ENCODE measurements at places on chromosomes 11 and 22.

DNA sequence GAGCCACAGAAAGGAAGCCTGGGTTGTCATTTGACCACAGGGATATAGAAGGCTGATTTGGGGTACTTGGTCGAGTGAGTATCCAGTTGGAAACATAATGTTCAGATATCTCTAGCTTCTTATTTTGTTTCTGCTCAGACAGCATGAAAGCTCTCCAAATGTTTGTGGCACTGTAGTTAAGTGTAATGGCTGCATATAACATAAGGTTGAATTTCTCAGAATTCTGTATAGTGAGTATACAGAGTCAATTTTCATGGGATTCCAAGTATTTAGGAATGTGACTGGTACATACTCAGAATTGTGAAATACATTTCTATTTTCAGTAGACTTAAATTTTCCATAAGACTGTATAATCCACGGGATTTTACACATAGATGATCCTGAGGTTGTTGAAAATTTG lies 2102.1 kb upstream of the RAG2 start:
- no peak for DNase-seq

DNA sequence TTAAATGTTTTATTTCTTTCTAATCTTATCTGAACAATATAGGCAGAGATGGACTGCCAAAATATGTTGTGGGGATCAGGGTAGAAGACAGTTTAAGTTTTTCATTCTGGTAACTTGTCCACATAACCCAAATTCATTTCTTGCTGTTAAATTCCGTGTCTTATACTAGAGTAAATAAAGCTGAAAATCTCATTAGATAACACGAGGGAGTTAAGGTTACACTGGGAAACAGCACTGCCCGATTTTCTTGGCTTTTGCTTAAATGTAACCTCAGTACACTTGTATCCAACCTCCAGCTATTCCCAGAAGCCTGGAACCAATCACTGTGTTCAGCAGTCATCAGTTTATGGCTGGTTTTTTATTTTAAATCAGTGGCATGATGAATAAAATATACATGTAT lies 48.2 kb downstream of the MICAL3 start:
- DNase-seq, result no peak

DNA sequence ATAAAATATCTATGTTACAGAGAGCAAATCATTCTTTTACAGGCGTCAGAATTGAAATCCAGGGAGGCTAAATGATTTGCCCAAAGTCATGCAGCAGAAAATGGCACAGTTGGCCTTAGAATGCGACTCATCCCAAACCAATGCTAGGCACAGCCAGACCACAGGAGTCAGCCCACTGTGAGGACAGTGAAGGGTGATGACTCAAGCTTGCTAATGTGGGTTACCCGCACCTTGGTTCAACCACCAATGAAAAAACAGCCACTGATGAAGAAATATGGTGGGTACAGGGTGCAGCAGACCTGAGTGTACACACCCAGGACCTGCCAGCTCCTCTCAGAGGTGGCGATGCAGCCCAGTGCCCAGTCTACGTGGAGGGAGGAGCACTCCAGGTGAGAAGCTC lies 89.7 kb downstream of the ZC3H12C start:
- no peak for DNase-seq

DNA sequence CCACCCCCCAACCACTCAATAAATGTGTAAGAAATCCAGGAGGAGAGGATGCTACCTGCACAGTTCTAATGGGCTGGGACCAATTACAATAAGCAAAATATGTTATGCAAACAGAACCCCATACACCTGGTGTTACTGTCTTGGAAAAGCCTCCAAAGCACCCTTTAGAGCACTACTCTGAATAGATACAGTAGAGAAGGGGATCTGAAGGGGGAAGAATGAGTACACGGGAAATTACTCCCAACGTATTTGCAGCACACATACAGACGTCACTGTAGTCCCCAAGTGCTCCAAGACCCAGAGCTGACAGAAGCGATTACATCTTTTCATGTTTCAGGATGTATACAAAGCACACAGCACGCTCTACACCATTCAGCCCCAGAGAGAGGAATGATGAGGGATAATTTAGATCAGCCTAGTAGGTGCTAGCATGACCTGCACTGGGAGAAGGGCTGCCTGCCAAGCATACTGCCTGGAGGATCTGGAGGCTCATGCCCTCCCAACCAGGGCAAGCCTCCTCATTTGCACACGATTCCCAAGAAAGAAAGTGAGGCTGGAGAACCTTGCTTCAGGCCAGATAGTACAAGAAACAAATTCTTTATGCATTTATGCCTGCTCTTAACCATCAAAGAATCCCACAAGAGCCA lies 63.8 kb downstream of the AMBRA1 start:
- no peak for DNase-seq

DNA sequence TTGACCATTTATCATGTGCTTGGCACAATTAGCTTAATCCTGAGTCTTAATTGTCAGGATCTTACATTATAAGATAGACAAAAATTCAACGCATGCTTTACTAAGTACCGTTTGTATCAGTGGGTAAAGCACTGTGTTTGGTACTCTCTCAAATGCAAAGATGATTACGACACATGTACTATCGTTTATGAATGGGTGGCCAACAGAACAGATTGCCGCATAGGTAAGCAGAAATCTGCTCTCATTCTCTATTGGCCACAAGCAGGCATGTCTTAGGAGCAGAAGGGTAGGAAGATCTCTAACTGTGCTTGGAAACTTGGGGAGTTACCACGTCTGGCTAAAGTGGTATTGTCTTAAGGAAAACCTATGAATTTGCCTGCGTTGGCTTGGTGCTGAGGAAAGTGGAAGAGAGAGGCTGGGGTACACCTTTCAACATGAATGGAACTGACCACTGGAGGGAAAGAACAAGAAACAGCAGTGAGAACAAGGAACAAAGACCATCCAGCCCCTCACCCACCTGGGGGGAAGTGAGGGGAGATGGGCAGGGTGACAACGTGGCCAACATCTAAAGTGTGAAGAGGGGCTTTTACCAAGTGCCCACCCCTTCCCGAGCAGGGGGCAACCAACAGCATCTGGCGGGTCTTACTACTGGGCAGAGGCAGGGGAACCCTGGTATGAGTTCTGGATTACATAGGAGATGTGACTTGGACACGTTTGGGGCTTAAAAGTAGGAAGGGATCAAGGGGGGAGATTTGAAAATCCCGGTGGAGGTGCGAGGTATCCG lies 1.0 kb upstream of the TUBA8 start:
- no peak for DNase-seq

DNA sequence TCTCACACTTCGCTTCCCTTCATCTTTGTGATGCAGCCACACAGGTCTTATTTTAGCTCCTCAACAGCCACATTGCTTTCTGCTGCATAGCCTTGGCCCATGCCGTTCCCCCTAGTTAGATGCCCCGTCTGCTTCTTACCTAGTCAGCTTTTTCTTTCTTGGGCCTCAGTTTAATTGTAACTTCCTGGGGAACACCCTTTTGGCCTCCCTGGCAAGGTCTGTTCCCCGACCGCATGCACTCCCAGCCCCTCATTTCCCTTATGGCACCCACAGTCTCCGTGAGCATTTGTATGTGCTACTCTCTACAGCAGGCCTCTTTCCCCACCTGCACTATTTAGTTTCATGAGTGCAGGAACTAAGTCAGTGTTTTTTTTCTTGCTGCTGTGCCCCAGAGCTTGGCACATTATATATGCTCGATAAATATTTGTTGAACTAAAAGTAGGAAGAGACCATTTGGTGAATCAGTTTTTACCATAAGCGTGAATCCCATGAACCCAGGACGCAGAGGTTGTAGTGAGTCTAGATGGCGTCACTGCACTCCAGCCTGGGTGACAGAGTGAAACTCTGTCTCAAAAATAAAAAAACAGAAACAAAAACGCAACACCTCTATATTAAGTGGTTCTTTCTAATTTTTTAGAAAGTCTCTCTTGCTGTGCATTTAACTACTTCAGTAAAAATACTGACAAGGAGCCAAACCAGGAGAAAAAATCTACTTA lies 38.5 kb downstream of the TNRC6B start:
- peak; percentile 58 for DNase-seq

GRCh38 chr11:20634044-20634443 lies 34.6 kb downstream of the SLC6A5 start:
- no peak for DNase-seq

DNA sequence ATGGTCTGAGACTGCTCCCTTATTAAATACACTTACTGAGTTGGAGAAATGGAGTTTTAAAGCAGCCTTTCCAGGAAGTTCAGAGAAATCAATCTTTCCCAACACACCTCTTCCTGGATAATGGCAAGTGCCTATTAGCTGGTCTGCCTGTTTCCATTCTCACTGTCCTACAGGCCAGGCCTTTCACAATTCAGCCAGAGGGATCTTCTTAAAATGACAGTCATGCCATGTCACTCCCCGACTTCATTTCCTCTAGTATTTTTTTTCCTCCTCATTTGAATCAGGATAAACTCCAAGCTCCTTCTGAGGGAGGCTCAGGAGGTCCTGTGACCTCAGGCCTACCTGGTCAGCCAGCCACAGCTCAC lies 62.6 kb downstream of the FDX1 start:
- DNase-seq, result no peak

DNA sequence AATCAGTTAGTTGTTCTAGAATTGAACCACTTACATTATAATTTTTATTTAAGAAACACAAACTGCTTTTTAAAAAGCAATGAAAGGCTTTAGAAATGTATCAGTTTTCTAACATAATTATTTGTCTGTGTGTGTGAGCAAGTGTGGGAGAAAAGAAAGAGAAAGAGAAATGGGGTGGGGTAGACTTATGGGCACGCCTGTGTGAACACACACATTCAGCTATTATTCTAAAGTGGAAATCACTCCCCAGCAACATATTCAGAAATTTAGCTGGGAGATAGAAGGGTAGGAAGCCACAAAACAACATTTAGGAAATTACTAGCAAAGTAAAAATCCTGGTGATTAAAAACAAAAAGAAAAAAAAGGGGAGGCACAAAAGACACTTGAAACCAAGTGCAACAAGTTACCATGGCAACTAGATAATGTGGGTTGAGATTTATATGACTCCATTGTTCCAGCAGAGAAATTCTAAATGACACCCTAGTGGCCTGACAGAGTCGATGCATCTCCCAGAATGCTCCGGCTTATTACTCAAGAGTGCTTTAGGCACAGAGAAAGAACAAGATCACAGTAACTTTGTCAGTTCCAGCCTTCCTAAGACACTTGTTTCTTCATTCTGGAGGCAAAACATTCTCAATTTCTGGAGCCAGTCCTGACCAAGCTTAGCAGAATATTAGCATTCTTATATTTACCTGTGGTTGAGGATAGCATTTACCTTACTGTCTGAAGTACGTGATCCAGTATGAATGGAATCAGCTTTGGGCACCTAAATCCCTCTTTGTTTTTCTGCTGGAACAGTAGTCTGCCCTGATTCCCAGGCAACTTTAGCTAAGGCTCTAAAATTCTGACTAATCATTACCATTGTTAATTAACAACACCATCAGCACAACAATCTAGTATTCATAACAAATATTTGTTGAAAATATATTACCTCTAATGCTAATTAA lies 444.4 kb downstream of the DLG2 start:
- peak; percentile 50 for DNase-seq

- no peak for DNase-seq
These were observed 788 bp downstream of the KRTAP5-10 start for GRCh38 chr11:71566081-71566620.

GRCh38 chr11:11618973-11619435 lies 2.8 kb downstream of the GALNT18 start:
- DNase-seq, result no peak

DNA sequence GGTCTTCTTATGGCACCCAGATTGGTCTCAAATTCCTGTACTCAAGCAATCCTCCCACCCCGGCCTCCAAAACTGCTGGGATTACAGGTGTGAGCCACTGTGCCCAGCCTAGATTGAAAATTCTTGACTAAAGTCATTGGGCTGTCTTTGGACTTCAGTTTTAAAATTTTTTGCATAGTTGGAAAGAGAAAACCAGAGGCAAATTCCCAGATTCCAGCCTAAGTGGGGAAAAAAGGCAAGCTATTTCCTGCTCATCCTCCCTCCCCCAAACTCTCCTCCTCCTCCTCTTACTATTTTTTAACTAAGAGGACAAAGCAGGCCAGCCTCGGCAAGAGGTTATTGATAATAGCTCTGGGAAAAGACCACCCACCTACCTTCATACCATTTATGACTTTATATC lies 78.6 kb upstream of the CLMP start:
- no peak for DNase-seq

DNA sequence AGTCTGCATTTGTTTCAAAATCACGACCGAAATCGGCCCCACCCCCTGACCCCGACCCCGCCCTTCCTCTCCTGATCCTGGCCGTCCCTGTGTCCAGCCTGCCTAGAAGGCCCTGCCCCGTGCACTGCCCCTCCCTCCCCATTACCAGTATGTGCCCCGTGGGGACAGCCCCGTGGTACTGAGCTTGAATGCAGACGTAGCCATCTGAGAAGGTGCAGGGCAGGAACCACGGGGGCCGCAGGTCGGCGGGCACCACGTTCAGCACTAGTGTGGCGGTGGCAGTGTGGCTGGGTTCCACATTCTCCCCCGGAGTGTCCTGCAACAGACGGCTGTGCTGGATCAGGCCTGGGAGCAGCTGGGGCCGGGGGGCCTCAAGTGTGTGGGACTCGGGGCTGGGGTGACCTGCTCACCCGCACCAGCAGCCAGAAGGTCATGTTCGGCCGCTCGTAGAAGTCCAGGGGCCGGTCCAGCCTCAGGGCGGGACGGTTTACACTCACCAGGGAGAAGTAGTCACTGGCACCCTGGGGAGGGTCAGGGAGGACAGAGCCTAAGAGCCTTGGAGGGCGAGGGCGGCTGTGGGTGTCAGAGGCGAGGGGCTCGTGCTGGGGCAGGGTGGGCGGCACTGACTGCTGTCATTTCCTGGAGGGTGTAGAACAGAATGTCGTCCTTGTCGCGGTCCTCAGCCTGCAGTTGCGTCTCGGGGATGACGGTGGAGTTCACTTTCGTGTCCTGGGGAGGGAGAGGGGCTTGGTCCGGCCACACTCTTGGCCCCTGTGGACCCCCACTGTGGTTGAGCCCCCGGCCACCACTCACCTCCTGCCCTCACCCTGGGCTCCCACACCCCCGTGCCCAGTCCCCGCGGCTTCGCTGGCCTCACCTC lies 3.6 kb downstream of the CDHR5 start:
- DNase-seq, result no peak

DNA sequence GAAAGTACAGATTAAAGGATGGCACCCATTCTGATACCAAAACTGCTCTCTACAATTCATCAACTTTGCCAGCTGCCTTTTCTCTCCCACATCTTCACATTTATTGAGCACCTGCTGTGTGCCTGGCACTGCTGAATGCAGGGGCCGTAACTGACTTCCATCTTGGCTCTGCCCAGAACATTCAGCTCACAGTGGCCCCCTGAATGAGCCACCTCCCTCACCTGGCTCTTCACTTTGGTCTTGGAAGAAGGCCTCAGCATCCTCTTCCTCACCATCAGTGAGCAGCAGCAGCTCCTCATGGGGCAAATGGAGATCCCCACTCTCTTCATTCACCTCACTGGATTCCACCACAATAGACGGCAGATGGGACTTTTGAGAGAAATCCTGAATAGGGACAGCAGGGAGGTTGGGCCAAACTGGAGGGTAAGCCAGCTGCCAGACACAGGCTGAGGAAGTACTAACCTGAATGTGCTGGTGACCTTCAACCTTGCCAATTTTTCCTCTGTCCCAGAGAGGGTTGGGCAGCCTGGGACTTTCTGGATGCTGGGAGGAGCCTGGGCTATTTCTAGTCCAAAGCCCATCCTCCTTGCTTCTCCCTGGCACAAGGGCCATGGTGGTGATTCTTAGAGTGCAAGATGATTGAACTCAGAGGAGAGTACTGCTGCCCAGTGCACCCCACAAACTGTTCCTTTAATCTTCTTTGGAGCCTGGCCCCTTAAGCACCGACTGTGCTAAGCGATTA lies 1.9 kb upstream of the UQCC3 start:
- no peak for DNase-seq

Data from Kasumi-1 (cell line).